NCI-H774 (cell line): ENCODE measurements at places on chromosomes 4 and X.

GRCh38 chr4:55546506-55546755 is 278 bp downstream of the CLOCK start:
- no peak for DNase-seq

GRCh38 chrX:55451626-55451989 is 319 bp upstream of the MAGEH1 start:
- DNase-seq: no peak

GRCh38 chrX:67784712-67785111 is 240.9 kb downstream of the AR start:
- DNase-seq: no peak

DNA sequence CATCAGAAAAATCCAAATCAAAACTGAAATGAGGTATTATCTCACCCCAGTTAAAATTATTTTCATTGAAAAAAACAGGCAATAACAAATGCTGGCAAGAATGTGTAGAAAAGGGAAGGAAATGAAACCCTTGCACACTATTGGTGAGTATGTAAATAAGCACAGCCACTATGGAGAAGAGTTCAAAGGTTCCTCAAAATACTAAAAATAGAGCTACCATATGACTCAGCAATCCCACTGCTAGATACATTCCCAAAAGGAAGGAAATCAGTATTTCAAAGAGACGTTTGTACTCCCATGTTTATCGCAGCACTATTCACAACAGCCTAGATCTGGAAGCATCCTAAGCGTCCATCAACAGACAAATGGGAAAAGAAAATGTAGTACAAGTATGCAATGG is 932.4 kb downstream of the PCDH18 start:
- DNase-seq: no peak

DNA sequence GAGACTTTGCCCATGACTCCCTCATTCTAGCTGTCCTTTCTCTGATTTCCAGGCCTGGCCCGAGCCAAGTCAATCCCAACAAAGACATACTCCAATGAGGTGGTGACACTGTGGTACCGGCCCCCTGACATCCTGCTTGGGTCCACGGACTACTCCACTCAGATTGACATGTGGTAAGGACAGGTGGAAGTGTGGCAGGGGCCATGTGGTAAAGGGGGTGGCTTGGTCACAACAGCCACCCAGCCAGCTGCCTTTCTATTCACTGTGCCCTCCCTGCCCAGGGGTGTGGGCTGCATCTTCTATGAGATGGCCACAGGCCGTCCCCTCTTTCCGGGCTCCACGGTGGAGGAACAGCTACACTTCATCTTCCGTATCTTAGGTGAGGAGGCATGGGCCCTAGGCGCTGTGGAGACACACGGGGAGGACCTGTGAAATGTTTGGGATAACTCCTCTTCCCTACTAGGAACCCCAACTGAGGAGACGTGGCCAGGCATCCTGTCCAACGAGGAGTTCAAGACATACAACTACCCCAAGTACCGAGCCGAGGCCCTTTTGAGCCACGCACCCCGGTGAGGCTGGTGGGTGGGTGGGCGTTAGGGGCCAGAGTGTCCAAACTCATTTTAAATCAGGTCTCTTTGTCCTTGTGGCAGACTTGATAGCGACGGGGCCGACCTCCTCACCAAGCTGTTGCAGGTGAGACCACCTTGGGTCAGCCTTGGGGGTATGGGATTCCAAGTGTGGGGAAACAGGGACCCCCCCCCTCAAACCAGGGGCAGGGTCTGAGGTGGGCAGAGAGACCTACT is 6.1 kb upstream of the USP11 start:
- DNase-seq: no peak

GRCh38 chrX:13258052-13258444 is 61.8 kb downstream of the ATXN3L start:
- no peak for DNase-seq

GRCh38 chr4:90458576-90458975 is 331.4 kb downstream of the CCSER1 start:
- DNase-seq: no peak

- no peak for DNase-seq
These were observed 172.1 kb downstream of the AFF2 start for GRCh38 chrX:148672517-148672916.

GRCh38 chrX:113529426-113530013 is 688.9 kb upstream of the AMOT start:
- no peak for DNase-seq

GRCh38 chrX:130529531-130529930 is 127.7 kb downstream of the RBMX2 start:
- DNase-seq: no peak
